Right lung (tissue), 10 donors: ENCODE measurements at places on chromosomes 5 and 9.

- DNase-seq = no peak
These were observed 30.4 kb downstream of the MVB12B start for GRCh38 chr9:126357074-126357473.

- DNase-seq = no peak
These were observed 4.0 kb upstream of the CLPTM1L start for GRCh38 chr5:1348986-1349245.

DNA sequence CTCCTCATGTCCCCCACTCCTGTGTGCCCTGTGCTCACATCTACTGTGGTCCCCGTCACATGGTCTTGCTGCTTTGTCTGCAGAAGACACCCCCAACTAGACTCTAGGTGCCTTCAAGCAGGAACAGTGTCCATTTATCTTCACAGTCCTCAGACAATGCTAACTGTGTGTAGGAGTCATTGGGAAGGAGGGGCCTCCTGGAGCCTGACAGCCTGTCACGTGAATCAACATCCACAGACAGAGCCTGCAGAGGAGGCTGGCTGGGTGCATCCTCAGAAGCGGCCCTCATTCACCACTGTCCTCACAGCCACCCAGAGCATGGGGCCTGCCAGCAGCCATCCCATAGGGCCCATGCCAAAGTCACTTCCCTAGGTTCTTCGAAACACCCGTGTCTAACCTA, 98.7 kb downstream of the MED10 start:
- no peak for DNase-seq

DNA sequence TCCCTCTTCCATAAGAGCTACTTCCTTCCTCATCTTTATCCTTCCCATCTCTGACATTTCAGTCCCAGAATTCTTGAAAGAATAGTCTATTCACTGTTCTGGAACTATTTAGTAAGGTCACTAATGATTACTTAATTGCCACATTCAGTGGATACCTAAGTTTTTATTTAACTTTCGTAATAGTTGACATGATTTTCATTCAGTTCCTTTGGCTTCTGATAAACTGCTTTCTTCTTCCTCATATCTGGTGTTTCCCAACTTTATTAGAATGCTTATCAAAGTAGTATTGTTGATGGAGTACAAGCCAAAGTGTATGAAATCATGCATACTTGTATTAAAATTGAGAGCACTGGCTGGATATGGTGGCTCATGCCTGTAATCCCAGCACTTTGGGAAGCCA, 10.8 kb downstream of the UBE2D2 start:
- no peak for DNase-seq

DNA sequence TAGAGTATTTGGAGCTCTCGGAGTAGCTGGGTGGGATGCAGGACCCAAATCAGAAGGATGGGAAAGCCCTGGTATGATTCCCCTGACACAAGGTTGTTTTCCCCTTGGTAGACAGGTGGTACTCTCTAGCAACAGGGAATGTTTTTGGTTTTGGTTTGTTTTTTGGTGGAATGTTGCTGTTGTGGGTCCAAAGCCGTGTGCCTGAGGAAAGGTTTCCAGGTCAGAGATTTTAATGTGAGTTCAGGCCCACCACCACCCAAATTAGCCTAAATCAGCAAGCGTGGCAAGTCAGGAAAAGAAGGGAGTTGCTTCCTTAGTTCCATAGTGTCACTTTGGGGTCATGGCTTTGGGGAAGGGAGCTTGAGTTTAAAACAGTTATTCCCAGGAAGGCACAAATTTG, 385.5 kb downstream of the RAB3C start:
- DNase-seq = no peak

GRCh38 chr5:170757182-170757601, 26.3 kb upstream of the GABRP start:
- DNase-seq = no peak

GRCh38 chr9:123049589-123050222, 16.2 kb downstream of the GPR21 start:
- no peak for DNase-seq

- DNase-seq = no peak
These were observed 66.2 kb upstream of the ADCY2 start for GRCh38 chr5:7329712-7330111.

GRCh38 chr9:95215336-95215898, 102.1 kb downstream of the FANCC start:
- no peak for DNase-seq

DNA sequence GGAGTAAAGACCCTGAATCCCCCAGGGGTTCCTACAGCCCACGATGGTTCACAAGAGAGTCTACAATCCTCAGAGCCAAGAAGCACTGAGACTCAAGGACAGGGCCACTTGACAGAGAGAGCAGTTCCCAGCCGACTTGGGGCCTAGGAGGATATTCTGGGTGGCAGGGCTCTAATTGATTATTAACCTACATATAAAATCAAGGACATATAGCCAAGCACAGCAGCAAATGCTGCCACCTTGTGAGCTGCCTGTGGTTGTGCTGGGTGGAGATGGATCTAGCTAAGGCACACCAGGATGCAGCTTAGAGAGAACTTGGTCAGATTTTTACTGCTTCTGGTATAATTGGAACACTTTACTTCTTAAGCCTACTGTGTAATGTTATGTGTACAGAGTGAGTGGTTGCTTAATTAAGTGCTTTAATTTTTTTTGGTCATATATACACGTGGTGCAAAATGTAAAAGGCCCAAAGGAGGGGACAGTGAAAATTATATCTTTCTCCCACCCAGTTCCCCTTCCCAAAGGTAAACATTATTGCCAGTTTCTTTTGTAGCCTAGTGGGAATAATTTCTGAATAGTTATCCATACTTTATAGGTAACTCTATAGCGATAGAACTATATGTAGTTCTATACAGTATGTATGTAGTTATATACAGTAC, 78.8 kb downstream of the F2RL2 start:
- peak; percentile 57 for DNase-seq

- no peak for DNase-seq
These were observed 6.6 kb upstream of the N4BP3 start for GRCh38 chr5:178106556-178107239.

DNA sequence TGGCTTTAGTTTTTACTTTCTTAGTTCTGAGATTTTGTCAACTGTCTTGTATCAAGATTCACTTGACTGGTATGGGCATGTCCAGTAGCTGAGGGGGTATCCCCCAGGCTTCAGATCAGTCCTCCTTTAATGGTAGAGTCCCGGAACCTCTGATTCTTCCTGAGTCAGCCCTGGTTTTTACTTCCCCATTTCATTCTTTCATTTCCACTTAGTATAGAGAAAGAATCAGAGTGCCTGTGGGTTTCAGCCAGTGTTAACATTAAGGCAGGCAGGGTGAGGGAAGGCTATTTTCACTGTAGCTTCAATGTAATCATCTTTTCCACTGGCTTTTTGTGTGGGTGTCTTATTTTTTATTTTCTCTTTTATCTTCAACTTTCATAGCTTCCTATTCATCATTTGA, 8.3 kb upstream of the COMMD10 start:
- no peak for DNase-seq

DNA sequence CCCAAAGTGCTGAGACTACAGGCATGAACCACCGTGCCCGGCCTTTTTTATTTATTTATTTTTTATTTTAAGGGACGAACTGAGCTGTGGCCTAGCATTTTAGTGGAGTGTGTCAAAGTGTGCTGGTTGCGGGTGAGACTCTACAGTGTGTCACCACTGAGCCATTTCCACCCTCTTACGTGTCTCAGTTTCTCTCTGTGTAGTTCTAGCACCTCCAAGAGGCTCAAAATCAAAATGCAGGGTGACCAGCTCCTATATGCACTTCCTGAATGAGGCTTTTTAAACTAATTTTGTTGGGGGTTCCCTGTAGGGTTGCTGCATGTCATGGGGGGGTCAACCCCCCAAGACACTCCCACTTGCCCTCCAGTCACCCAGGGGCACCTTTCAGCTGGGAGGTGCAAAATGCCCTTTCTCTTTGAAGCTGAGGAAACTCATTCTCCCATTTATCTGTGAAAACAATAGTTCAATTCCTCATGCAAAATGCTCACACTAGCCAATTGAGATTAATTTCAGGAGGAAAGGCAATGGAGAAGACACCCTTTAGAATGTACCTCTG, 69.3 kb downstream of the COL15A1 start:
- no peak for DNase-seq

DNA sequence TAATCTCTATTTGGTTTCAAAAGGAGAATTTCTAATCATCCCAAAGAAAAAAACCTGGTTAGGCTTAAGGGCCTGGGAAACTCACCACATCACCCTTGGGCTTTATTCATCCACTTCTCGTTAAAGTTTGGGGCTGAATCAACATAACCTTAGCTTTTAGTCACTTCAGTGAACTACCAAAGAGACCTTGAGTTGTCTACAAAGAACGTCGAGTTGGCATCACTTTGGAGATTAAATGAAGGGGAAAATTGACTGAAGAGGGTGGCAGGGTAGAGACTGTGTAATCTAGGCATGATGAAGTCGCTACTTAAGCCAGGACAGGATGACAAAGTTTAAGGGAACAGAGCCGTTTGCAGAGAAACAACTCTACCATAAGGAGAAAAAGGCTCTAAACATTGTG, 341.4 kb downstream of the RAB3C start:
- DNase-seq = no peak

- DNase-seq = no peak
These were observed 32.2 kb downstream of the ANKS6 start for GRCh38 chr9:98763986-98764745.

GRCh38 chr5:157732596-157733262, 1.5 kb downstream of the THG1L start:
- DNase-seq = no peak

DNA sequence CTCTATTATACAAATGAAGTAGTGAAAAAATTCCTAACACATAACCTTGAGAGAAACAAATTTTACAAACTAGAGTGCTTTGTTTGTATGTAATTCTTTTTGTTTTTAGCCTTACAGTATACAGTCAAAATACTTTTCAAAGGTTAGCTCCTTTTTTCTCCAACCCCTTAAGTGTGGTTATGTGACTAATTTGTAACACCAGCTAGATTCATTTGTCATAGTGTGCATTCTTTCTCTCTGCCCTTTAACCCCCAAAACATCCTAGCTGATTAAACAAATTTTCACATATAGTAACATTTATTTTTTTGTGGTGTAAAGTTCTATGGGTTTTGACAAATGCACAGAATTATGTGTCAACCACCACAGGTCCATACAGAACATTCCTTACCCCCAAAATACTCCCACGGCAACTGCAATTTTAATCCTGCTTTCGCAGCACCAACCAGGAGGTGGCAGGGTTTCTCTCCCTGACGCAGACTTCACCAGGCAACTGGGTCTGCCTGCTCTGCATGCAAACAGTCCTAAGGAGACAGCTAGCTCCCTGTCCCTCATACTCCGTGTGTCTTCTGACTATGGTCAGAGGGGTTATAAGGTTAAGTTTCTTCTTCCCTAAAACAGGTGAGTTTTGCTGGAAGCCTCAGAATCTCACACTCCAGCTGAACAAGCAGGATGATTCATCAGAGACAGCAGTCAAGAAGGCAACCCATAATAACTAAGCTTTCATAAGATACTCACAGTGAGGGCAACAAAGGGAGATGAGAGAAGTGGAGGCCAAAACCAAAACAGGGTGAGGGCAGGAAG, 44.5 kb upstream of the NR5A1 start:
- DNase-seq = peak; percentile 49

- no peak for DNase-seq
These were observed 194.5 kb upstream of the DAB2 start for GRCh38 chr5:39619168-39619818.

GRCh38 chr5:62707563-62707962, 128.9 kb downstream of the LRRC70 start:
- no peak for DNase-seq

GRCh38 chr9:69155341-69156030, 18.6 kb upstream of the TJP2 start:
- DNase-seq = no peak

DNA sequence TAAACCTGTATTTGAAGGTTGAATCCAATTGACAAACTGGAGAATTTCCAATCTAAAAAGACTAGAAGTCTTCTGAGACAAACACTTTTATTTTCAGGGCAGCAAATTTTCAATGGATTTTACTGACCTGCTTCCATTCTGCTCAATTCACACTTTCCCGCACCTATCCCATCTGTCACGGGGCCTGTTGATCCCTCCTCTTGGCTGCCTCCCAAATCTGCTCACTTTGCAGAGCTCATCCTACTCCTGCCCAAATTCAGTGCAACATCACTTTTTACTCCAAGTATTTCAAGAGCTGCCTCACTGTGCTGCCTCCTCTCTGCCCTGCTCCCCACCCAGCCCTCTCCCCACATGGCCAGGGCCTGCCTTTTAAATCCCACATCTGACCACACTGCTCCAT, 35.1 kb downstream of the GOLM1 start:
- no peak for DNase-seq

GRCh38 chr9:79591458-79591857, 19.7 kb downstream of the TLE4 start:
- no peak for DNase-seq

DNA sequence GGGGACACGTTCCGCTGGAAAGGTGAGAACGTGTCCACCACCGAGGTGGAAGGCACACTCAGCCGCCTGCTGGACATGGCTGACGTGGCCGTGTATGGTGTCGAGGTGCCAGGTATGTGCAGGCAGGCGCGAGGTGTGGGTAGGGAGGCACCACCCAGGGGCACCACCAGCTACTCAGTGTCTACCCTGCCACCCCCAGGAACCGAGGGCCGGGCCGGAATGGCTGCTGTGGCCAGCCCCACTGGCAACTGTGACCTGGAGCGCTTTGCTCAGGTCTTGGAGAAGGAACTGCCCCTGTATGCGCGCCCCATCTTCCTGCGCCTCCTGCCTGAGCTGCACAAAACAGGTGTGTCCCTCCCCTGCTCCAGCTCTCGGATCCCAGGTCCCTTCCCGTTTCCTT, 15.1 kb downstream of the SLC27A4 start:
- DNase-seq = no peak

GRCh38 chr5:109697339-109697738, 7.6 kb downstream of the MAN2A1 start:
- no peak for DNase-seq

- no peak for DNase-seq
These were observed 1849.2 kb upstream of the C9orf72 start for GRCh38 chr9:29422438-29422837.

DNA sequence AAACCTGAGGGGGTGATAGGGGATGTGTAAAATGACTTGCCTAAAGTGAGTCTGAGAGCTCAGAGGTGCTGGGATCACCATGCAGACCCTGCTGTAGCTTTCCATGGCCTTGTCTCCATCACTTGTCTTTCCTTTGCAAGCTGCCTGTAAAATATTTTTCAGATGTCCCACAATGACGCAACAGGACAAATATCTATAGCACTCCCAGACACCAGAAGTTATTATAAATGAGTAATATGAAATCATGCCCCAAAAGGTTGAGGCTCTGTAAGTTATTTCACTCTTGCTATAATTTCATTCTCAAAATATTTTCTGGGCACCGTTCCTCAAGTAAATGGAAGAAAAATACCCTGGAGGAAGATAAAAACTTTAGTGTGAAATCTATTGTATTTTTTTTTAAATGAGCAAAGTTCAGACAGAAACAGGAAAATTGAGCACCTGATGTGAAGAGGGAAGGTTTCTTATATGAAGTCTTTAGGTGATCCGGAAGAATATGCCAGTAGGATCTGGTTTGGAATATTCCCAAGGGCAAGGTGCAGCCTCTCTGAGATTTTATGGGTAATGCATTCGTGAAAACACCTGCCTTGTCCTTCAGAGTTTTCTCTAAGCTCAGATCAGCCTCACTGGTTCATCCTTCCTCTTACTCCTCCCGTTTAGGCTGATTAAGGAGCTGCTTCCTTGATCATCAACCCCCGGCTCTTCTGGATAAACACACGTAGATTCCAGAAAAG, 138.3 kb upstream of the DMAC1 start:
- no peak for DNase-seq
